ENCODE measurements at places on chromosomes 12 and 14.

DNA sequence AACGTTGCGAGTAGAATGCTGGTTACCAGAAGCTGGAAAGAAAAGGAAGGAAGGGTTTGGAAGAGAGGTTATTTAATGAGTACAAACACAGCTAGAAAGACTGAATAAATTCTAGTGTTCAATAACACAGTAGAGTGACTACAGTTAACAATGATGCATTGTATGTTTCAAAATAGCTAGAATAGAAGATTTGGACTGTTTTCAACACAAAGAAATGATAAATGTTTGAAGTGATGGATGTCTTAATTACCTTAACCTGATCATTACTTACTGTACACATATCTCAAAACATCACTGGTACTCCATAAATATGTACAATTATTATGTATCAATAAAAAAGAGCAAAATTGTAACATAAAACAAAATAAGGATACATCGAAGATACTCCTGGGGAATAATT lies 1221.8 kb upstream of the SEL1L start:
- no peak for DNase-seq

DNA sequence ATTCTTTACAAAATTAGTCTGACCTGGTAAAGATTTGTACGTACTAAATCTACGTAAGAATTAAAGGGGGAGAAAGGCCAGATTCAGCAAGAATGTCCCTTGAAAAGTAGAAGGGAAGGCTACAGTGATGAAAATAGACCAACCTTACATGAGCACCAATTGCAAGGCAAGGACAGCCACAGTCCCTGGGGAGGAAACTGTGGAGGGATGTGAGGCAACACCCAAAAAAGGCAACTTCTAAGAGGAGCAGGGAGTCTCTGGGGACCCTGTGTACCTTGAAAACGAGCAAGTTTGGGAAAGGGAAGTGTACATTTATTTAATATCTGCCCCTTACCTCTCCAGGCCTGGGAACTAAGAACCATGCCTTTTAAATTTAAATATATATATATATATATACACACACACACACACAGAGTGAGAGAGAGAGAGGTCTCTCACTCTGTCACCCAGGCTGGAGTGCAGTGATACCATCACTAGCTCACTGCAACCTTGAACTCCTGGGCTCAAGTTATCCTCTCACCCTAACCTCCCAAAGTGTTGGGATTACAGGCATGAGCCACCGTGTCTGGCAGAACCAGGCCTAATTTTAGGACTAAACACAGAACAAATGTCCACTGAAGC lies 56.4 kb downstream of the TMCC3 start:
- DNase-seq: no peak

GRCh38 chr14:92884410-92884809 lies 38.5 kb upstream of the CHGA start:
- DNase-seq: no peak

- peak; percentile 61 for DNase-seq
Observed at GRCh38 chr14:61280526-61281185, 482 bp downstream of the TMEM30B start.

Measured in activated CD4-positive, alpha-beta T cell treated with anti-CD3 and anti-CD28 coated beads, Interleukin-2, amount 50 U/mL, for 24 hours (primary cell).